ENCODE measurements at places on chromosomes 6 and 20.

DNA sequence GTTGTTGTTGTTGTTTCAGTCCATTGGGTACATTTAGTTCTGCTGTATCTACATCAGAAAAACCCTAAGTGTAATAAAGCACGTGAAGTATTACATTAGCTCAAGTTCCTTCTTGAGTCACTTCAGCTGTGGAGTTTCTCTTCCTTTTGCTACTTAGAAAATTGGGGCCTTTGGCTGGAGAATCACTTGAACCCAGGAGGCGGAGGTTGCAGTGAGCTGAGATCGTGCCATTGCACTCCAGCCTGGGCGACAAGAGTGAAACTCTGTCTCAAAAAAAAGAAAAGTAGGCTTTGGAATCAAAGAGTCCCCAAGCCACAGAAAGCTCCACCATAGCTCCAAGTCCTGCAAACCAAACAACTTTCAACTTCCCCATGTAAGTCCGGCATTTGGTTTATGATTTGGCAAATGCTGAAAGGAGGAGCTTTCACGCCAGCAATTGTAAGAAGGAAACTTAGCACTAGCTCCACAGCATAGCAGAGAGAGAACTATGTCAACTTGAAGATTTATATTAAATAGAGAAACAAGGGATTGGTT, 56.5 kb upstream of the RNF144B start:
- no peak for DNase-seq

DNA sequence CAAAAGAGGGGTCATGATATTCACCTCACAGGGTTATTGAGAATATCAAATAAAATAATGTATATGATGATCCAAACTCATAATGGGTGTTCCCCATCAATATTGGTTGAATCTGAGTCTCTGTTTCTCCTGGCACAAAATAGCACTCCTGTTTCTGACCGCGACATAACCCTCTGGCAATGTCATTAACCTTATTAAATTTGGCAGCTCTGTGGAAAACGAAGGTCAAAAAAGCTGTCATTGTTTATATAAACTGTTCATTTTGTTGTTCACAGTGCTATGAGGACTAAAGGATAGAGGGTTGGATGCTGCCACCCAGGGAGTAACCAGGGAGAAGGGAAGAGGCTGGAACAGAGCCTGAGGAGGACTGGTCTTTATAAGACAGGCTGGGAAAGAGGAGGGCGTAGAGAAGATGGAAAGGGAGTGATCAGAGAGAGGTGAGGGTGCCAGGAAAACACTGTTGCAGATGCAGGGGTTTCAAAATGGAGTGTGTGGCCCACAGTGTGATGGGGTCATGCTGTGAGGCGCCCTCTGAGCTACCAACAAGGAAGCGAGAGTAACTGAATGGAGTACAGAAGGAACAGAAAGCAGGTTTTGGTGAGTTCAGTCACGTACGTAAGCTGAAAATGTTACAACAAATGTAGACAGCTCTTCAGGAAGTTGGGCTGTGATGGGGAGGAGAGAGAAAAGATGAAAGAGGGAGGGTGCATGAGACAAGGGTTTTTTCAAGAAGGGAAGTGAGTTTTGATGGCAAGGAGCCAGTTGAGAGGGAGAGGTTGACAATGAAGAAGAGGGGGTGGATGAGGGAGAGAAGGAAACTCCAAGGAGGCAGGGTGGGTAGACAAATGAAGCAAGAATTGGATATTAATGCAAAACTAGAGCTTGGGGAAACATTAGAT, 251.6 kb upstream of the TAB2 start:
- DNase-seq: peak; percentile 26

- no peak for DNase-seq
These were observed 18.5 kb upstream of the PRSS16 start for GRCh38 chr6:27228963-27229477.

DNA sequence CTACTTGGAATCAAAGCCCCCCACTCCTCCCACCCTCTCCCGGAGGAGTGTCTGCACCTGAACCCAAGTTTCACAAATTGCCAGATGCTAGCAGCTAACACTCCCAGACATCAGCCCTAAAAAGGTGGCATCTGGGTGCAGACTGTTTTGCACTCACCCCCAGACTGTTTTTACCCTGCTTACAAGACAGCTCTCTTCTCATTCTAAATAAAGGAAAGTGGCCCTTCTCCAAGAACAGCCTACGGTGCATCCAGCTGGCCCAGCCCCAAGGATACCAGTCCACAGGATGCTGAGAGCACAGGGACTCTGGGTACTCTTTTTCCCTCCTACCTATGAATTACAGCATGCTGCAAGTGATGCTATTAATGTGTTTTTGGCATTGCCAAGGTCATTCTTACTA, 842.0 kb upstream of the FLRT3 start:
- DNase-seq: no peak

GRCh38 chr6:10386220-10386619, 28.7 kb downstream of the TFAP2A start:
- no peak for DNase-seq

GRCh38 chr20:23116311-23117089, 30.4 kb upstream of the CD93 start:
- no peak for DNase-seq

DNA sequence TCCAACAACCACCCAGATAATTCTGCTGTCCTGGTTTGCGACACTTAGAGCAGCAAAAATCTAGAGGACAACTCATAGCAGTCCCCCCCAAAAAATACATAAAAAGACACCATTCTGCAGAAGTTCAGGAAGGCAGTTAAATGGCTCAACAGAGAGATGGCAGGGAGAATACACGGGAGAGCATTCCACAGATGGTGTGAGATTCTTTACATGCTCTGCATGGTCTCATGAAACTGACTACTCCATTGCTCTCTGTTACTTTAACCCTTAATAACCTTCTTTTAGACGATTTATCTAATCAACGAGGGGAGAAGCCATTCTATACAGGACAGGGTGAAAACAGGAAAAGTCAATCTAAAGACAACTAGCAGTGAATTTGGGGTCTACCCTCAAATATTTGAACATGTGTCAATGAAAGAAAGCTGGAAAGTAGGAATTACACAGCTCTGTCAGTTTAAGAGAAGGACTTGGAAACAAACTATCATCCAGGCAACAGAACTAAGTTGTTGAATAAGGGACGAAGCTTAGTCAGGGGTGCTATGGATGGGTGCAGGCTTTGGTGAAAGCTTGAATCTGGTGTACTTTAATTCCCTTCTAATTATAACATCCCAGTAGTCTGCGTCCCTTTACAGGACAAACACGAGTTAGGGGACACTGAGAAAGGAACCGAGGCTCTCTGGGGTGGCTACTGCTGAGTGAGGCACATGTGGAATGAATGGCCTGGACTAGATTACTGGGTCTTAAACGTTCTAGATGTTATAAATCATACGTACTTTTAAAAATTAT, 5.1 kb downstream of the PERP start:
- DNase-seq: no peak

DNA sequence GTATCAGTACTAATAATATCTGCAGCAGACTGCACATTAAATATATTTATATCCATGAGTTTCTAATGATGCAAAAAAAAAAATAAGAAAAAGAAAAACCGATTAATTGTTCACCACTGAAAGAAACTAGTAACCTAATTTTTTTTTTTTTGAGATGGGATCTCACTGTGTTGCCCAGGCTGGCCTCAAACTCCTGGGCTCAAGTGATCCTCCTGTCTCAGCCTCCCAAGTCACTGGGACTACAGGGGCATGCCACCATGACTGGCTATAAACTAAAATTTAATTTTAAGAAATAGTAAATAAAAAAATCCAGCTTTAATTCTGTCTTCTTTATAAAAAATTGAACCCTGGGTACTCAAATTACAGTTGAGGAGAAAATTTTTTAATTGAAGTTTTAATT, 358.2 kb downstream of the QKI start:
- no peak for DNase-seq

DNA sequence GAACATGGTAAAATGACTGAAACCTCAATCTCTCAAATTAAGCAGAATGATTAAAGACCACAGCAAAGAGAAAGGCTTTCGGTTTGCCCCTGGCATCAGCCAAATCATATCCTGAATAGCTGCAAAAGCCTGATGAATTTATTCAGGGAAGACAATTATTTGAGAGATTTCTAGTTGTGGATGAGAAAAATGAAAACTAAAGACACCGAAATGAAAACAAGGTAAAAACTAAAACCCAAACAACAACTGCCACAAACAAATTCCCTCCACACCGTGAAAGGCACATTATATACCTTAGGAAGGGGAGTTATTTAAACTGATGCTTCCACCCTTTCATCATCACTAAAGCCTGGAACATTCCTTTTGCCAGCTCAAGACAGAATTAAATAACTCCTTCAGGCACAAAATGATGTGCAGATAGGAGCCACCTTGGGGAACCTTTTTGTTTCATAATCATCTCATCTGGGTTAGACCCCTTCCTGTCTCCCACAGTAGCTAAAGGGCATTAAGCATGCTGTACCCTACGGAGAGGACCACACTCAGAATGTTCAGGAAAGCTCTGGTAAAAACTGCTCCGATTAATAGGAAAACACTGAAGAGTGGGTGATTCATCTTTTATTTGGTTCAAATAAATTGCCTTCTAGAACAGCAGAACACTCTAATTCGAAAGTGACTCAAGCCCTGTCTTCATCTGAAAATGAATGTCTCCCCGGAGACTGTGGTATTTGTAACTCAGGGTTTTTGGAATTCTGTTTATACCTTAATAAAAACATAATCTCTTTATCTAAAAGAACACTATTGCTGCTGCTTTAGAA, 9.1 kb upstream of the ANKRD60 start:
- no peak for DNase-seq

- no peak for DNase-seq
These were observed 26.2 kb downstream of the TOP1 start for GRCh38 chr20:41054847-41055230.

GRCh38 chr6:33904747-33905065, 100.9 kb upstream of the MLN start:
- DNase-seq: no peak

- no peak for DNase-seq
These were observed 9.8 kb downstream of the RGS17 start for GRCh38 chr6:153121311-153121710.

- DNase-seq: no peak
These were observed at the start of gene CPXM1 for GRCh38 chr20:2800521-2801285. Gene CPXM1, minus strand, starts transcription at chr20:2800627. Its CDS starts 55 bp downstream, at chr20:2800572.

Measured in stimulated activated CD4-positive, alpha-beta T cell treated with anti-CD3 and anti-CD28 coated beads, Interleukin-4, amount 100 ng/mL, for 24 hours (primary cell).